ENCODE measurements at places on chromosomes 12 and 14.
A peak's percentile ranks its signal among the peaks of the same experiment; 100 is the strongest.

DNA sequence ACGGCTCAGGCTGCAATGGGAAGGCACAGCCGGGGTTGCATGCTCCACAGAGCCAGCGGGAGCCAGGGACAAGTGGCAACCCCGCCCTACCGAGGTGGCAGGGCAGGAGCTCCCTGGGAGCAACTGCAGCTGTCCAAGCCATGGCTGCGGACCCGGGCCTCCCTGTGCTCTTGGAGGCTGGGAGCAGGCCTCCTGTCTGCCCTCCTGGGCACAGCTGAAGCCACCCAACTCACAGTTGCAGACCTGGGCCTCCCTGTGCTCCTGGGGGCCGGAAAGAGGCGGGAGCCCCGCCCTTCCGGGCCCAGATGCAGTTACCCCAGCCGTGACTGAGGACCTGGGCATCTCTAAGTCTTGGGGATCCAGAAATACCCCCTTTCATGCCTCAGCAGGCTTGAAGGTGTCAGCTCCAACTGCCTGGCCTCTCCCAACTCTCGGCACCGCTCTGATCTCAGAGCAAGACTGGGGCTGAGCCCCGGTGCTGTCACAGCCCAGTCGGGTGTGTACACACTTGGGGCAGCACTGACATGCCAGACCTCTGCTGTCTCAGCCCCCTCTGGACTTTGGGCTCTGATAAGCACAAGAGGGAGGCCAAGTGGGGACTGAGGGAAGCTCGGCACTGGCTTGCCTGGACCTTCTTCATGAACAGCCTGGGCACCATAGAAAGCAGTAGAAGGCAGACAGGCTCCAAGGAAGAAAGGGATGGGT, 7.5 kb upstream of the RASSF9 start:
- no peak for DNase-seq

DNA sequence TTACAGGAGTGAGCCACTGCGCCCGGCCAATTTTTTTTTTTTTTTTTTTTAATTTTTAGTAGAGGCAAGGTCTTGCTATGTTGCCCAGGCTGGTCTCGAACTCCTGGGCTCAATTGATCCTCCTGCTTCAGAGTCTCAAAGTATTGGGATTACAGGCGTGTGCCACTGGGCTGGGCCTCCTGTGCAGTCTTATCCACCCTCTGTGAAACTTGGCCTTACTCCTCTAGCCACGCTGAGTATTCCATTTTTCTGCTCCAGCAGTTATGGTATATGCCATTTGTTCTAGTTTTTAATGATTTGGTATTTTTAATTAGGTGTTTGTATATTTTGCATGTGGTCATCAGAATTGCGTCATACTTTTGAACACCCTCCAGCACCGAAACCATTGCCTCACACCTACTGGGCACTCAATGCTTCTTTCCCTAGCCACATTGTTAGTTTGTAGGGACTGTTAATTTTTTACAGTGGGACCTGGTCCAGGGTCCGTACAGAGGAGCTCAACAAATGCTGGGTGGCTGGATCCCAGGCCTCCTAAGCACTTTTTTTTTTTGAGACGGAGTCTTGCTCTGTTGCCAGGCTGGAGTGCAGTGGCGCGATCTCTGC, 11.4 kb downstream of the RIOX1 start:
- no peak for DNase-seq

DNA sequence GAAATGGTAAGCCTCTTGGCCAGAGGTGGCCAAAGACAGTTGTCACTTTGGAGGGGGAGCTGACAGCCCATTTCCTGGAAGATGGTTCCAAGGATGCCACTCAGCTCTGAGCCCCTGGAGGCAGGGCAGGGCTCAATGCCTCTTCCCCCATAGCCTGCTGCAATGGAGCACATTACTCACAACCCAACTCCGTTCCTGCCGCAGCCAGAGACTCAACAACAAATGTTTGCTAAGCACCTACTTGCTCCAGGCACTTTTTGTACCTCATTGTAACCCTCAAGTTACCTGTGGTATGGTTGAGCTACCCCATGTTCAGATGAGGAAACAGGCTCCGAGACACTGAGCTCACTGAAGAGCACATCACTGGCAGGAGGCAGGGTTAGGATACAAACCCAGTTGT, 19.5 kb downstream of the IRF2BPL start:
- DNase-seq, result no peak

DNA sequence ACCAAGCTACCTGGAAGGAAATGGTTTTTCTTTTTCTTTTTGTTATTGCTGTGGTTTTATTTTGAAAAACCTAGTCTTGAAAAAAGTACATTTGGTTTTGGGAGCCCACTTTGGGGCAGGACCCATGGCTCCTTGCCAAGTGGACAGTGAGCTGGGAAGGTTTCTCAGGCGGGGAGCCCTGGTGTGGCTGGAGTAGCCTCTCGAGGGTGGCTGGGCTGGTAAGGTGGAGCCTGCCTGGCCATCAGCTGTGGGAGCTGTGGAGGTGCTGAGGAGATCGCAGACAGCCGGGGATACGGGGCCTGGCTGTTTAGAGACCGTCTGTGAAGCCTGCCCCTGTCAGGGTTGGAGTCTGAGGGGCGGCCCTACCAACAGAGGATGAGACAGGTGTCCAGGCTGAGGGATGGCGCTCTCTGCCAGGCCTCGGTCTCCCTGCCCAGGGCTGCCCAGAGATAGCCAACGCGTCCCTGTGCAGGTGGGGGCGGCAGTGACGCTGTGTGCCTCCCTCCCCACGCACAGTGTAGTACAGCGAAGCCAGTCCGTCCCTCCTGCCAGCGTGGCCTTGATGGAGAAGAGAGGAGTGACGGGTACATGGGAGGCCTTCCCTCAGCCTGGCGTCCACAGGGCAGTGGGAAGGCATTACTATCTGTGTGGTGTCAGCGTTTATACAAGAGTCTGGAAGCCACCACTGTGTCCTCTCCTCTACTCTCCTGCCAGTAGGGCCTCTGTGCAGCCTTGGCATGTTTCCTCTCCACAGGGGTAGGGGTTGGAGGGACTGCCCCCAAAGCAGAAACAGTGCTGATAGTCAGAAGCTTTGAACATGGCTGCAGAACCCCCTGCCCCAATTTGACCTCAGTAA, 5.9 kb downstream of the RIN3 start:
- DNase-seq, result no peak

DNA sequence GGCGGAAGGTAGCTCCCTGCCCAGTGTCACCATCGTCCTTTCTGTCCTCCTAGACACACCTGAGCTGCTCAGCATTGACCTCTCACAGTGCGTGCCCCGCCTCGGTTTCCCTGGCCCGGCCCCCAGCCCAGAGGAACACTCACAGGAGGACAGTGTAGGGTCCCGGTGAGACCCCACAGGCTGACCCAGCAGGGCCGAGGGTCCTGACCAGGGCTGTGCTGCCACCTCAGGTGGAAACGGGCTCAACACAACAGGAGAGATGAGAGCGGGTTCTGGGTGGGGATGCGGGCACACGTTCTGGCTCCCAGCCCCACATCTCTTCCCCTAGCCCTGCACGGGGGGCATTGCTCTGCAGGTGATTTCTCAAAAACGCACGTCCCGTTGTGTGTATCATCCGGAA, 98.1 kb downstream of the PIWIL1 start:
- DNase-seq, result no peak

DNA sequence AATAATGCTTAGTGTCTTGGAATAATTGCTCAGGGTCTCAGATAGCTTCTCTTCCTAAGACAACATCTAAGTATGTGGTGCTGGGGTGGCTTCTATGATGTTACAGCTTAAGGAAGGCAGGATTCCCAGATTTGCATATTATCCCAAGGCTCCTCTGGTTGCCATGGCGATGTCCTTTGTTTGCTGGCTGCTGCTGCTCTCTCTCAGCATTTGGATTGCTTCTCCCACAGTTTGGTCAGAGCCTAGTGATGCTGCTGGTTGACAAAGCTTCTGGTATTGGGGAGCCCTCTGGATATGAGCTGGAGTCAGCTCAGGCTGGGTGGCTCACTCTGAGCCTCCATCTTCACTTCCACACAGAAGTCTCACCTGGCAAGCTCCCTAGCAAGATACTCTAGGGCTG, 56.4 kb upstream of the FBXO33 start:
- no peak for DNase-seq

DNA sequence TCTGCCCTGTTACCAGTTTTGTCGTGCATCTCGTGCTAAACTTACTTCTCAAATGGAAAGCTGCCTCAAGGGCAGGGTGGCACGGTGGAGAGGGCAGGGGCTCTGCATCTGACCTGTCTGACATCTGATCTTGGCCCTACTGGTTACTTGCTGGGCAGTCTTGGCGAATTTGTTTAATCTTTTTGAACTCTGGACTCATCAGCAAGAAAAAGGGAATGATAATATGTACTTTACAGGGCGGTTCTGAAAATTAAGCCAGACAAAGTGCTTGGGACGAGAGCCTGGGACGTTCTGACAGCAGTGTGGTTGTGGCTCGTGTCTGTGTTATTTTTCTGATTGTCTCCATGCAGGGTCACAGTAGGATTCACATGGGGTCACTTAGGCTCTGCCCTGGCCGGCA, 659.3 kb downstream of the VRK1 start:
- DNase-seq, result peak; percentile 11

DNA sequence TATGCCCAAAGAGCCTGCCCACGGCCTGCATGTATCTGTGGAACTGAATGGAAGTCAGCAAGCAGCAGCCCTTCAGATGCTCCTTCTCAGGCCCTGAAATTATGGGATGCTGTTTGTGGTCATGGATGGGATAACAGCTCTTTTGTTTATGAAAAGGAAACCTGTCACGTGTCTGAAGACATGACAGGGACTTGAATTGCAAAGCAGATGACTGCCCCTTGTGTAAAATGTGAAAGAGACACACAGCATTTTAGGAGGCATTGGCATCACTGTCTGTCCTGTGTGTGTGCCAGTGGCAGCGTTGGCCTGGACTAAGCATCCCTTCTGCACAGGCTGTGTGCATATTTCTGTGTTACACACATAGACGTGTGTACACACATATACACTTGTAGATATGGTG, 192.1 kb downstream of the VRK1 start:
- no peak for DNase-seq

GRCh38 chr12:102962532-102962931, 5.1 kb downstream of the ASCL1 start:
- no peak for DNase-seq

- no peak for DNase-seq
These were observed 3.4 kb downstream of the GPX2 start for GRCh38 chr14:64938972-64939816.

- no peak for DNase-seq
These were observed 2.7 kb downstream of the TMTC3 start for GRCh38 chr12:88144546-88145468.

DNA sequence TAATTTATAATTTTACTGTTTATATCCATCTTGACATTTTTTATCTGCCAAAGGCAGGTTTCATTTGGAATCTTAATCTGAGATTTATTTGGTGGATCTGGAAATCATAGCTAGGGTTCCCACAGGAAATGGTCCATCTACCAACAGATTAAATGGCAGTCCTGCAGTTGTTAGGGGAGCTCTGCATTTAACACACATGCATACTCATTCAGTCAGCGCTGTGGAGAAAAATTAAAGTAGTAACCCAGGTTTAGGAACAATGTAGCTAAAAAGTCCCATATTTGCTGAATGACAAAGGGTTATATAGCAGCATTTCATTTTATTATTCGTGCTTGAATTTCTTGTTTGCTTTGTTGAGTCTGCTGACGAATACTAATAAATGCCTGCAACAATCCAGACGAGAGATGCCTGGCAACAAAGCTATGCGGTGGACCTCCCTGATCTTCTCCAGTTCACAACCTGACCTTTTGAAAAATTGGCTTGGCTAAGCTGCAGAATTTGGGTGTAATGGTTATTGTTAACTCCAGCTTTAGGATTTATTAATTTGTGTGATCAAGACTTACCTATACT, 59.8 kb downstream of the MIPOL1 start:
- DNase-seq, result no peak

- DNase-seq, result no peak
These were observed 41.7 kb upstream of the ITPR2 start for GRCh38 chr12:26874501-26875296.

DNA sequence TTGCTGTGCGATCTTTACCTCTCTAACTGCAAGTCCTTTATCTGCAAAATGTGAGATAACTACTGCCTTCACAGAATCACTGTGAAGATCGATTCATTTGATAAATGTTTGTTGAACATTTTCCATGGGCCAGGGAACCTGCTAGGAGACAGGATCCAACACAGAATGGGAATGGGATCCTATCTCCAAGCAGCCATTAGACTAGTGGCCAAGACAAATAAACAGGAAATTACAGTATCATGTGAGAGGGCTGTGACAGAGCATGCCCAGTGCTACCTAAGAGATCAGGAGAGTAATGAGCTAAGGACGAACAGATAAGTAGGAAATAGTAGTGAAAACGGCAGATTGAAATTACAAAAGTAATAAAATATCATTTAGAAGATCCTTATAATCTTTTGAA, 105.7 kb downstream of the GRIN2B start:
- no peak for DNase-seq

GRCh38 chr12:70366581-70367257, 629 bp downstream of the KCNMB4 start:
- peak; percentile 66 for DNase-seq

DNA sequence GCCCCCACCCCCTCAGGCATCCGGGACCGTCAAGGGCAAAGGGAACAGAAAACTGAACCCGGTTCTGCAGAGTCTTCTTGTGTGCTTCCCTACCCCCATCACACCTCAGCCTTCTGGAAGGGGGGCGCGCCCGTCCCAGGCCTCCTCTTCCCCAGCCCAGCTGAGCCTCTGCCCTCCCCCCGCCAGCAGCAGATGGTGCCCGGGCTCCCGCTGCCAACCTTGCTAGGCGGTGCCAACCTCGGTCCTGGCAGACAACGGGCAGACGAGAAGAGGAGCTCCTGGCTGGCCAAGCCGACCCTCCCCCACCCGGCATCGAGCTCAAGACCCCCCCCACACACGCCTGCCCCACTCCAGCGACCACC, 8.7 kb downstream of the STAC3 start:
- DNase-seq, result peak; percentile 24

DNA sequence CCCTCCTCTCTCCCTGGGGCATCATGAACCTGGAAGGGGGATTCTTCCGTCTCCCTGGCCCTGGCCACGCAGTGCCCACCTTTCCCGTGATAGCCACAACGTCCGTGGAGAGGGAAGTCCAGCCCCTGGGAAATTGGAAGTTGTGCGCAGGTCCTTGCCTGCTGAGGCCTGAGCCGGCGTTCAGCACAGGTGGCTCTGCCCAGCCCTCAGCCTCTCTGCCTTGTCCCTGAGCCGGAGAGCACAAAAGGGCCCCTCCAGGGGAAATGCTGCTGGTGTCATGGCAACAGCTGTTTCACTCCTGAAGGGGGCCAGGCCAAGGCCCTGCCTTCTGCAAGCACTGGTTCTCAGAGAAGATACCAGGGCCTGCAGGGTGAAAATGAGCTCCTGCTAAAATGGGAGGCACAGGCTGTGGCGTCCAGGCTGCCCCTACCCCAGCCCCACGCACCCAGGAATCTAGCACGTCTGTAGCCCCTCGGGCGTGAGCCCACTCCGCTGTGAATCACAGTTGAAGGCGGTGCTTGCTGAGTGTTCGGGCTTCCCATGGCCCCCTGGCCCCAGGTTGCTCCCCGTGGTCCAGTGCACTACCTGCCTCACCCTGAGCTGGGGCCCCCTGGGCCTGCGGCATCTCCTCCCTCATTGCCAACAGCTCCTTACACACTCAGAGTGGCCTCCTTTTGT, 149.4 kb downstream of the ADGRD1 start:
- no peak for DNase-seq
